ENCODE measurements at places on chromosomes 2 and 18.

DNA sequence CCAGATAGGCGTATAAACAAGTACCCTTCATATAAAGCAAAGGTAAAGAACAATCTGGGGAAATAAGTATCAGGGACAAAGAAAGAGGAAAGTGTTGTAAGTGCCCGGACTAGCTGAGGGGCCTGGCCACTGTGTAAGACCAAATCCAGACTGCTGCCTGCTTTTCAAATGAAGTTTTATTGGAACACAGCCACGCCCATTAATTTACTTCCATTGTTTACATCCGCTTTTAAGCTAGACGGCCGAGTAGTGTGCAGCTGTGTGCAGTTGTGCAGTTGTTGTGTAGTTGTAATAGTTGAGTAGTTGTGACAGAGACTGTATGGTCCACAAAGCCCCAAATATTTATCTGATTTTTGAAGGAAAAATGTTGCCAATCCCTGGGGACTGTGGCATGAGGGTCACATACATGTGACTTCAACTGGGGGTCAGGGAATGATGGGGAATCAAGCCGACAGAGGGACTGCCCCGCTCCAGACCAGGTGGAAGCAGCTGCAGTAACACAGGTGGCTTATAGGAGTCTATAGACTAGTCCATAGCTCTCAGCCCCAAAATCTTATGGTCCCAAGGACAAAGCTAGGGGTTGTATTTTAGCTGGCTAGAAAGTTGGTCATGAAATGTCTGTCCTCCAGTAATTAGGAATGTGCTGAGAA lies 30.0 kb downstream of the FHL2 start:
- no peak for DNase-seq

DNA sequence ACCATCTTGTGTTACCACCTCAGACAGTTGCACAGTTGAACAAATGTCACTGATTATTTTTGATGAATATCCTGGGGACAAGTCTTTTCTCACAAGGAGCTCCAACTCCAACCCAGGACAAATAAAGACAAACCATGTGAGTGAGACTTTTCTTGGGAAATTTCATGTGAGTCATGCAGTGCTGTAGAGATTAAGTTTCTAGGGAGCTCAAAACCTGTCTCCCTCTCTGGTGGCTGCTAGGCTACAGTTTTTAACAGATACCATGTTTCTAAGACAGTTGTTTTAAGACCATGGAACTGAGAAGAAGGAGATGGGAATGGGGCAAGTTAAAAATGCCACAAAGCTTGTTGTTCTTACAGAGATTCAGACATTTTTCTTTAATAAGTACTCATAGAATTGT lies 255.5 kb downstream of the RIT2 start:
- no peak for DNase-seq

- no peak for DNase-seq
Measured at GRCh38 chr2:76316691-76317090, 606.0 kb upstream of the GCFC2 start.

DNA sequence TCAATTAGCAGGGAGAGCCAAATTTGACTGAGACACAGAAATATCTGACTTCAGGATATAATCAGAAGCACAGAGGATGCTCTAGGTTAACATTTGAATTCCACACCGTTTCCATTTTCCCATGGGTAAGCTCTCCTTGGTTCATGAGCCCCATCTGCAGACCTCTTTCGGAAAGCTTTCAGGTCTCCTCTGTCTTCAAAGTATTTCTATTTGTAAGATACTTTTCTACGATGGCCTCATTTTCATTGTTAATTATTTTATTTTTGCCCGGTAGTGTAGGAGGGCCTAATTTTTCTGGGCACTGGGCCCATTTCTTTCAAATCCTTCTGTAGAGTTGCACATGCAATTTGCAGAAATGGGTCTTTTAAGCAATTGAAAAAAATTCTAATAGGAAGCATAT lies 53.8 kb downstream of the LRPPRC start:
- no peak for DNase-seq

- DNase-seq, result no peak
Measured at GRCh38 chr2:173145454-173145853, 69.8 kb downstream of the MAP3K20 start.

GRCh38 chr2:44009136-44009735 lies 13.4 kb upstream of the LRPPRC start:
- no peak for DNase-seq

DNA sequence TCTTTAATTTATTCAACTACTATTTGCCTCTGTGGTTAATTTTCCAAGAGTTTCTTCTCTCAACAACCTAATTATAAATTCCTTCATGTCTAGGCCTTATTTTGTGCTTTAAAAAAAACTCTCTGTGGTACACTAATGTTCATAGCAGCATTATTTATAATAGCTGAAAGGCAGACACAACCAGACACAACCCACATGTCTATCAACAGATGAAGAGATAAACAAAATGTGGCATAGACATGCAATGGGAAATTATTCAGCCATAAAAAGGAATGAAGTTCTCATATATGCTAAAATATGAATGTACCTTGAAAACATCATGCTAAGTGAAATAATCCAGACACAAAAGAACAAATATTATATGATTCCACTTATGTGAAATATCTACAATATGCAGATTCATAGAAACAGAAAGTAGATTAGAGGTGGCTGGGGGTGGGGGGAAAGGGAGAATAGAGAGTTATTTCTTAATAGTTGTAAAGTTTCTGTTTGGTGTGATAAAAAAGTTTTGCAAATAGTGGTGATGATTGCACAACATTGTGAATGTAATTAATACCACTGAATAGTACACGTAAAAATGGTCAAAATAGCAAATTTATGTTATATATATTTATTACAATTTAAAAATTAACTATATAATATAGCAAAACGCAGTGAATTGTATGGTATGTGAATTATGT lies 28.1 kb upstream of the RASGRP3 start:
- DNase-seq, result no peak

GRCh38 chr2:70525032-70525431 lies 28.6 kb downstream of the TGFA start:
- DNase-seq, result no peak

GRCh38 chr2:46390901-46391395 lies 88.4 kb upstream of the TMEM247 start:
- no peak for DNase-seq

GRCh38 chr2:178296394-178297090 lies 102.2 kb downstream of the OSBPL6 start:
- no peak for DNase-seq

DNA sequence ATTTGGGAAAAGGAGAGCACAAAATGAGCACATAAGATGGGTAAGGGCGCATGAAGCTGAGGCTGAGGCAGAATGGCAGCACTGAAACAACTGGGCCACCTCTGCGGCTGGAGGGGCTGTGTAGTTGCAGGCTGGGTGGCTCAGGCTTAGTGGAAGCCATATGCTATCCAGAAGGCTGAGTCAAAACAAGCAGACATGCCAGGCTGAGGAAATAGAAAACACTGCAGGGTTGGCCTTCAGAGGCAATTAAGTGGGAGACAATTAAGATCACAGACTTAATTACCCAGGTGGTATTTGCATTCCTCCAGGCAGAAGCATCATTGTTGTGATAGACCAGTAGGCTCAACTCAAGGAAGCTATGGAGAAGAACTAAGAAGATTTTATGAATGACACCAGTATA lies 11.4 kb upstream of the XPO1 start:
- DNase-seq, result no peak

DNA sequence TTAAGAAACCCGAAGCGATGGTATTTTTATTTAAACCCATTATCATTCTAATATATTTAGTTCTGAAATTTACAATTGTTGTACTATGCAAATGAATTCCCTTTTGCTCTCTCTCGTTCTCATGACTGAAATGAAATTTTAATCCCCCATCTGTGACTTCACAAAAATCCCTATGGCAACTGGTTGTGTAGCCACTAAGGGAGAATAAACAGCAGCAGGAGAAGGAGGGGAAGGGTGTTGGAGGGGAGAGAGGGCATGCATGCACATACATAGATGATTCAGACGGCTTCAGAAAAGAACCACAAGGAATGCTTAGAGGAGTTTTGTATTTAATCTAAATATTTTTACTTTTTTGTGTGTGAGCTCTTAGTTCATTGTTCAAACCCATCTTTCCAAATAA lies 36.8 kb downstream of the CPS1 start:
- no peak for DNase-seq

DNA sequence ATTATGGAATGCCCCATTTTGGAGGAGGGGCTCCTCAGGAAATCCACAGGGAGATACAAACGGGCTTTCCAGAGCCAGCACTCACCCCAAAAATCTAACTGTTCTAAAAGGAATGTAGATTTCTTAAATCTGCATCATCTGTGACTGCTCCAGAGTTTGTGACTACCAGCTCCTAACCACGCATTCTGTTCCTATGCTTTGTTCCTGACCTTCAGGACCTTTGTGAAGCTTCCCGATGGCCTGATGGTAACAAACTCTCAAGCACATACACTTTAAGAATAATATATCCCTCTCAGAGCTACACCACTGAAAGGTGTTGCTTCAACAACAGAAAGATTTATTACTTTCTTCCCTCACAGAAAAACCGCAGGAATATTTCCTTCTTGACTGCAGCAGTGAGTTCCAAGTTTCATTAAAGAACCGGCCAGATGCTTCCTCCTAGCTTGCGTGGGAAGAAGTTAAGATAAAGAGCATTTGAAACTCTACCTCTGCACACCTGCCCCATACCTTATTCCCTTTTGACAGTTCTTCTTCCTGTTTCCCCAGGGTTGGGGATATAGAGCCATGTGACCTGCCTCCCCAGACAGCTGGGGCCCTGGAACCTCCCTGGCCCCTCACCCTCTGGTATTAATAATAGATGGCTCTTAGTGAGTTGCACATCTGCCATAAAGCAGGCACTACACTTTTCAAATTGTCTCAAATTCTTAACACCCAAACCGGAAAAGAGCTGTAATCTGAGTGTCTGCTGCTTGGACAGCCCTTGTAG lies 40.2 kb upstream of the EML4 start:
- no peak for DNase-seq

GRCh38 chr18:13643261-13643751 lies 83.1 kb downstream of the FAM210A start:
- no peak for DNase-seq

- DNase-seq, result no peak
Measured at GRCh38 chr2:217740756-217741155, 262.0 kb downstream of the TNS1 start.

GRCh38 chr2:211730215-211730614 lies 808.4 kb downstream of the ERBB4 start:
- no peak for DNase-seq

DNA sequence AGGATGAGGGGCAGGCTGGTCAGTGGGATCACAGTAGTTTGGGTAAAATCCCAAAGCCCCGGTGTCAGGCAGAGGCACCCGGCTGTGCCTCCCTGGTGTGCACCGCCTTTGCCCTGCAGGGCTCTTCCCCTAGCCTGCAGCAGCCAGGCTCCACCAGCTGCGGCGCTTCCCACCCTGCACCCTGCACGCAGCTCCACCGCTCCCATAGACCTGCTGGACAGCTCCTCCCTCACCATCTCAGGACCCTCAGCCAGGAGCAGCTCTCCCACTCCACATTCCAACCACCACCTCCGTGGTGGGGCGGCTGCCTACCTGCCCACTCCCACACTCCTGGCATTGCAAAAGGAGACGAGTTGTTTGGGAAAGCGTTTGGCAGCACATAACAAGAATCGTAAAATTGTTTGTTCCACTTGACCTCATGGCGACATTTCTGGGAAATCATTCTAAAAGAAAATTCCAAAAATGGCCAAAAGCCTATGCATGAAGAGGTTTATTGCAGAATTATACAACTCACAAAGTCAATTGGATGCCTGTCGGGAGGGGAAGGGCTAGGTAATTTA lies 287.4 kb upstream of the HDAC4 start:
- no peak for DNase-seq
